Activated CD8-positive, alpha-beta T cell treated with anti-CD3 and anti-CD28 coated beads for 36 hours (primary cell): ENCODE measurements at places on chromosomes 5 and 9. TPM values are rescaled to one million over a fixed set of nuclear protein-coding genes. Genes with fewer than 3 reads are reported as not detected.

DNA sequence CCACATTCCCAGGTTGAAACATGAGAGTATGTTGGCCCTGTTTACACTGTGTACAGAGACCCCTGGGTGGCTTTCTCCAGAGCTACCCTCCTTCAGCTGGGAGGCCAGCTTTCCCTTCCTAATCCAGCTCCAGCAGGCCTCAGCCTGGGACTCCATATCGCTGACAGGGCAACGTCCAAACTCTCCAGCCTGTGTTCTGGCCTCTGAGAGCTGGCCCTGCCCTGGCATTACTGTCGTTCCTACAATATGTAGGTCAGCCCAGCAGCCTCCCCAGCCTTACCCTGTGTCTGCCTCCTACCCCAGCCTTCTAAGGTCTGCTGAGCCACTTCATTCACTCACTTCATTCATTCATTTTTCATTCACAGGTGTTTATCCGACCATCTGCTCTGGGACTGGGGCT, 8.3 kb upstream of the EEIG1 start:
- DNase-seq: no peak

DNA sequence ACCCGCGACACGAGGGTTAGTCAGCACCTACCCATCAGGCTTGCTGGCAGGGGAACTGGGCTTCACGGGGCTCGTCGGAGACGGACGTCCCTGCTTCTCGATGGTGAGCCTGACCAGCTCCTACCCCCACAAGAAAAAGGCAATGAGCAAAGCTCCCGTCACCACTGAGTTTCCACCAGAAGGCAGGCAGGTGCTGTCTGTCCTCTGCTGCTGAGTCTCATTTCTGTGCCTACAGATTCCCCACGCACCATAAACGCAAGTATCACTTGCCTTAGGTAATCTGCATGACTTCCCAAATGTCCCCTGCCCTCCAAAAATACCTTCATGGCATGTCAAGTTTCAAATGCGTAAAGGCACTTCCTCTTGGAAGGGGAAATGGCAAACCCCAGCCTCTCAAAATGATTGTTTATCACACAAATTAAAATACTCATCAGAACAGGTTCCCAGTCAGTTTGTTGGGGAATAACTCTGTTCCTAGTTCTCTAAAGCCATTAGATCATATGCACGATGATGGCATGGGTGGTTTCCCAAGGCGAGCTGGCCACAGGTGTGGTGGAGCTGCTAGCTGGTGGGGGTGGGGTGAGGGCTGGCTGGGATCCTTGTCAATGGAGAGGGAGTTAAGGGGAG, 85.0 kb downstream of the PRRT1B start:
- DNase-seq: peak; percentile 38

DNA sequence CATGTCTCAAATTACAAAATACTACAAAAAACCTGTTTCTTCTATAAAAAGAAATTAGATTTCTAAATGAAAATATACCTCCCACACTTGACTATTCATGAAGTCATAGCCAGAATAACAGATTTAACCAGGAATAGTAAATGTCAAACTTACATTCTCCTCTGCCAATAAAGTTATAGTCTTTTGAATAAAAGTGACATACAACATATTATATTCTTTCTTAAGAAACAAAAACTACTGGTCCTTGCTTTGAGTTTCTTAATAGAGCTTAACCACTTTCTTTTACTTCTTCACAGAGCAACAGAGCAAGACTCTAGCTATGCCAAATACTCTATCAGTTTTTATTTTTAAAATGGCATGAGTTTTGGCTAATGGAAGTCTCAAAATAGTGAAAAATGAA, 61.7 kb downstream of the DEPDC1B start:
- no peak for DNase-seq

GRCh38 chr9:75168270-75169178, 80.2 kb downstream of the OSTF1 start:
- DNase-seq: no peak

GRCh38 chr9:35728041-35728971, 3.7 kb downstream of the TLN1 start:
- DNase-seq: peak; percentile 85

- DNase-seq: no peak
Observed at GRCh38 chr5:156838961-156839360, 11.1 kb upstream of the PPP1R2B start.

The CDH6 gene
- not detected for total RNA-seq

The TXNDC8 gene
- not detected for total RNA-seq
